Ureter (tissue), 1 donor: ENCODE measurements at places on chromosomes 1 and 21.

GRCh38 chr1:62424411-62424810, 12.4 kb upstream of the USP1 start:
- no peak for DNase-seq

DNA sequence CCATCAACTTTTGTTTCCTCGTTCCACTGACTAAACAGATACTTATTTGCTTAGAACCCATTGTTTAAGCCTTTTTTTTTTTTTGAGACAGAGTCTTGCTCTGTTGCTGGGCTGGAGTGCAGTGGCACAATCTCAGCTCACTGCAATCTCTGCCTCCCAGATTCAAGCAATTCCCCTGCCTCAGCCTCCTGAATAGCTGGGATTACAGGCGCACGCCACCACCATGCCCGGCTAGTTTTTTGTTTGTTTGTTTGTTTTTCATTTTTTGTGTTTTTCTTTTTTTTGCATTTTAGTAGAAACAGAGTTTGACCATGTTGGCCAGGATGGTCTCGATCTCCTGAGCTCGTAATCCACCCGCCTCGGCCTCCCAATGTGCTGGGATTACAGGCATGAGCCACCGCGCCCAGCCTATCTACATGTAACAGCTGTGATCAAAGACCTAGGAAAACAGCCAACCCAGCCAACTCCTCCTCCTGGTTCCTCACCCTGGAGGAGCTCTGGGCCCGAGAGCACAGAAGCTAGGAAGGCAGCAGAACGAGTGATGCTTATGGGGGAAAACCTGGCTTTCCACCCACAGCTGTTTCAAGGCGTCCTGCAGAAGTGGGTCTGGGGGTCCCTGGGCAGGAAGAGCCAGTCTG, 32.9 kb downstream of the KCNN3 start:
- DNase-seq, result no peak

DNA sequence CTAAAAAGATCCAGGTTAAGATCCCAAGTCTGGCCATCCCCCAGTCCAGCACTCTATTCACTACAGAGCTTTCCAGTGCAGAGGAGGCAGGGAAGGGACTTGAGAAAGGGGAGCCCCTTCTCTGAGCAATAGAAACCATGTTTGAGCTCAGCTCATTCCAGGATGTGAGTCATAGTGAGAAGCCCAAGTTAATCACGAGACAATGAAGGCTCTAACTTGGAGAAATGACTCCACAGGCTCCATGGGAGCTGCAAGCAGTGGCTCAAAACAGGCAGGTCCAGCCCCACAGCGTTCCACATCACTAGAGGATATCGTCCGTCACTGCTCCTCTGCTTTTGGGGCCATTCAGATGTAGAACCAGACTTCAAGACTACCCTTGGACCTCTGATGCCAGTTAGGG, 59.1 kb downstream of the CAMK2N1 start:
- no peak for DNase-seq

GRCh38 chr1:2412773-2413494, 570 bp upstream of the PEX10 start:
- no peak for DNase-seq

GRCh38 chr1:57464756-57465155, 40.9 kb upstream of the DAB1 start:
- DNase-seq, result no peak

- peak; percentile 88 for DNase-seq
Measured at GRCh38 chr1:16175610-16176553, 20.0 kb upstream of the EPHA2 start.

- DNase-seq, result no peak
Measured at GRCh38 chr1:52157582-52157981, 15.7 kb downstream of the ZFYVE9 start.

DNA sequence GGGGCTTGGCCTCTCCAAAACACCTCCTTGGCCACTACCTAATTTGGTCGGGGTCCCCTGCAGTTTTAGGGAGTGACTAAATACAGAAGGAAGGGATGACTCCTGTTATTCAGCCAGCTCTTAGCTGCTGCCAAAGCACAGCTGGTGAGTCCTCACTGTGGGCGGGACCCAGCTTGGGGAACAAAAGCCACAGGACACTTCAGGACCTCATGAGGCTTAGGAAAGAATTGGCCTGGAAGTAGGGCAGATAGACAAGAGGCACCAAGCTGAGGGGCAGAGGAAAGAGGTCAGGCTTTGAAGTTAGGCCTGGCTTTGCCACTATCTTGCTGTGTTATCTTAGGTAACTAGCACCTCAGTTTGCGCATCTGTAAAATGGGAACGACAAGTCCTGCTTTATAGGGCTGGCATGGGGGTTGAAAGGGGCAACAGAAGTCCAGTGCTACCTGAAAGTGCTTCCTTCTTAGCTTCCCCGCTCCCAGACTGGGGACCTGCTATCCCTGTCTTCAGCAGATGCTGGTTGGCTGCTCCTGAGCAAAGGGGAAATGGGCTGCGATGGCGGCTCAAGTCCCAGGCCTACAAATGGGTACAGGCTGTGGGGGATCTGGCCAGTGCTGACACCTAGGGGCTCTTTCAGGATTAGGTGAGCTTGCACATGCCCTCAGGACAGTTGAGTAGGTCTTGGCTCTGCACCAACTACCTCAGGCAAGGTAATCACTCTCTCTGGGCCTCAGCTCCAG, 15.7 kb downstream of the IFI6 start:
- no peak for DNase-seq

GRCh38 chr1:248164031-248164430, 10.6 kb upstream of the OR2M2 start:
- no peak for DNase-seq

- no peak for DNase-seq
Measured at GRCh38 chr1:174938281-174939007, 61.3 kb upstream of the CACYBP start.

- no peak for DNase-seq
Measured at GRCh38 chr1:114040273-114041015, 61.2 kb downstream of the OLFML3 start.

DNA sequence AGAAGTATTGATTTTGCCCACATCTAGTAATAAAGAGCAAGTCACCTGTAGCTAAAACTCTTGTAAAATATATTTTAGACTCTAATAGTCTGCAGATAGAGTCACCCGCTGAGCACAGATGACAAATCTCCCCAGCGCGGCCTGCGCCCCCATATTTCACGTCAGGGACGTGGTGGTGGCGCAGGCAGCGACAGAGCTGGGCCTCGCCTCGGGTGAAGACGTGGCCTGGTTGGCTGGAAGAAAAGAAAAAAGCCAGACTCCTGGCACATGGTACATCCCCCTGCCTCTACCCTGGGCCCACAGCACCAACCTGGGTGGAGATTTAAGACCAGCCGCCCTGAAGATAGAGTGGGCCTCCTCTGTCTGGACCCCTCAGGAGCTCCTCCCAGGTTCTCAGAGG, 6.0 kb upstream of the DMBX1 start:
- no peak for DNase-seq

DNA sequence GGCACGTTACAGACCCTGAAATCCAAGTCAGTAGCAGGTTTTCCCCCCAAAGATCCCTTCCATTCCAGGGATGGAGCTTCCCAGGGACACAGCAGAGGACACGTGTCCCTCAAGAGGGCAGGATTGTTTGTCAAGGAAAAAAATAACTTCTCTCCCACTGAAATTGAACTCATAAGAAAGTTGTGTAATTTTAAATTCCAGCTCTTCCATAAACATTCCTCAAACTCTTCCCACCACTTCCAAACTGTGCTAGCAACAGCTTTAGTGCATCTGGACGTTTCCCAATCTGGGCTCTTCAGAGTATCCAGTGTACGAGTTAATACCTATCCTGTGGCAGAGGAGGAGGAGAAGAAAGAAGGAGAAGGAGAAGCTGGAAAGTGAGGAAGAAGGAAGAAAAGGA, 79.6 kb downstream of the PSMG1 start:
- DNase-seq, result no peak

- no peak for DNase-seq
Measured at GRCh38 chr1:10698726-10699469, 97.5 kb downstream of the CASZ1 start.

DNA sequence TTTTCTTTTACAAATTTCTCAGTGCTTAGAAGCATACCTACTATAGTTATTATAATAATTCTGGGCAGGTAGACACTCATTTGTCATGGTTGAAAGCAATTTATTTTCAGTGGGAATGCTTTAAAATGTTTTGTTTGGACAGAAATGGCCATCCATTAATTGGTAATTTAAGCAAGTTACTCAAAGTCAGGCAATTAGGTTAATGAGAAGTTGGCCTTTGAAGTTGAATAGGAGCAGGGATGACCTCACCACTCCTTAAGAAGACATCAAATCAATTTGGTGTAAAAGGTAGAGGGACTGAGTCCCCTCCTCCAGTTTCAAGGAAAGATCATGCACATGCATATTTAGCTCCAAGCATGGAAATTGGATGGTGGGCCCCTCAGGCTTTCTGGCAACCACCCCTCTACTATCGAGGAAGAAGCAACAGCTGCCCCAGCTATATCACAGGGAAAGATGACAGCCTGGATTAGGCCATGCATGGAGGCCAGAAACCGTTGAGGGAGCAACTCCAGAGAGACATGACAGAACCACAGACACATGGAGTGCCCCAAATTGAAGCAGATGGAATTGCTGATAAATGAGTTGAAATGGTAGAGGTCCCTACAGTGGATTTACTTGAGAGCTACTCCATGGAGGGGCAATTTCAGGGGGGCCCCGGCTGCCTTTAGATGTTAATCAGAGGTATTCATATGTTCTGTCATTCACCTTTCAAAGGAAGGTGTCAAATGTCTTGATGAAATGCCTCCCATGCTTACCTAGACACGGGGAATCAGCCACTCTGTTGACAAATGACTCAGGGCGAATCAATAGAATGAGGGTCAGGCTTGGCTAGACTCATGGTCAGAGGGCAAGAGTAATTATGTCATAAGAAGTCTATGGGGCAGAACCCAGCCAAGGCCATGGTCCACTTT, 26.7 kb downstream of the HLX start:
- DNase-seq, result no peak

DNA sequence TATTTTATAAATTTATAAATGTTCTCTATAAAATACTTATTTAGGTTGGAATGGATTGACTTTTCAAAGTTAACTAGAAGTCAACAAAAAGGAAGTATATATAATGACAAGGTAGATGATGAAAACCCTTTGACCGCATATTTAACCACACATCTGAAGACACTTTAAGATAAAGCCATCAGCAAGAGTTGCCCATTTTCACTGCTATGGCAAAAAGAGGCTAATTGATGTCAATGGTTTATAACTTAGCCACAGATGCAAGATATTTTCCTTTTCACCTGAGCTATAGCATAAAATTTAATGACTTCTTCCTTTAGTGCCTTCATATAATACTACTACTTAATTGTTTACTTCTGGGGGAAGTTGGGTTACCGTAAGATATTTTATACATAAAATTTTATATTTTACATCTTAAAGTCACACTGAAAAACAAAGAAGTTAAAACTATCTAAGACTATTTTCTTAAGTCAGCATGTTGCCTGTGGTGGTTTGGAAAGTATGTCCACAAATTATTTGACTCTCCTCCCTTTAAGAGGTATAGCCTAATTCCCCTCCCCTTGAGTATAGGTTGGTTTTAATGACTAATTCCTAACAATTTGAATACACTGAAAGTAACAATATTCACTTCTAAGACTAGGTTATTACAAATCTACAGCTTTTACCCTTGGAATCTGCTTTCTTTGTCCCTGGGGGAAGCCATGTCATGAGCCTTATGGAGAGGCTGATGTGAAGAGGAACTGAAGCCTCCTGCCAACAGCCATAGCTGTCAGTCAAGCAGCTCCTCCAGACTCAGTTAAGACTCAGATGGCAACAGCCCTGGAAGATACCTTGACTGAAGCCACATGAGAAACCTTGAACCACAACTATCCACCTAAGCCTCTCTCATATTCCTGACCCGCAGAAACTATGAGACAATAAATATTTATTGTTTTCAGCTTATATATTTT, 40.3 kb upstream of the LRRC8B start:
- no peak for DNase-seq

DNA sequence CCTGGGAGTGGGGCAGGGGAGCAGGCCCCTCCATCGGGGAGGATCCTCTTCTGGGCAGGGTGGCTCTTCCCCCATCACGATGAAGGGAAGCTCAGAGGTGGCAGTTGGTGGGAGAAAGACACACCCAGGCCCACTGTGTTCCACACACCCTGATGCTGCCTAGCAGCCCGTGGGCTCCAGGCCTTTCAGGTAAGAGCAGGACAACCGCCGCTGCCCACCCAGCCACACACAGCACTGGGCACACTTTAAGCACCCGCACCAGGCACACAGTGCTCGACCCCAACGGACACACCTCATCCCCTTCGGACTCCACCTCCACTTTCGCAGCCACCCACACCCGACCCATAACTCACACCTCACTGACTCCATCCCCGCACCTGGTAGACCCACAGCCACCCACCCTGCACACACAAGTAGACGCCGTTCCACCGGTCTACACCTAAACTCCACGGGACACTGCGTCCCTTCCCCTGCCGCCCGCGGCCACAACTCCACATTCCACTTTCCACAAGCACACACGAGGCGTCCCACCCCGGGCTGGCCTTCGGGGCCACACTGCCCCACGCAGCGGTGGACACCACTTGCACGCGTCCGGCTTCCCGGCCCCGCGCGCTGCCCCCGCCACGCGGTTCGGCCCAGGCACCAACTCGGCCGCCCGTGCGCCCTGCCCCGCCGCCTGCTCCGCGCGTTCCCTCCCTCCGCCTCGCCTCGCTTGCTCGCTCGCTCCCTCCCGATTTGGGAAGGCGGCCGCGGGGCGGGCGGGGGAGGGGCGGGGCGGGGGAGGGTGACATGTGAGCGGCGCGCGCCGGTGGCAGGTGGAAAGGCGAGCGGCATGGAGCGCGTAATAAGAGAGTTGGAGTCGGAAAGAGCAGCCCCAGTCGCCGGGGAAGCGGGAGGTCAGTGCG, at the start of gene KCNQ4:
KCNQ4 (plus strand) TSS at position 787 of the 905 bp plus-strand sequence. CDS start 307 bp downstream, outside the sequence.
- DNase-seq, result peak; percentile 69

DNA sequence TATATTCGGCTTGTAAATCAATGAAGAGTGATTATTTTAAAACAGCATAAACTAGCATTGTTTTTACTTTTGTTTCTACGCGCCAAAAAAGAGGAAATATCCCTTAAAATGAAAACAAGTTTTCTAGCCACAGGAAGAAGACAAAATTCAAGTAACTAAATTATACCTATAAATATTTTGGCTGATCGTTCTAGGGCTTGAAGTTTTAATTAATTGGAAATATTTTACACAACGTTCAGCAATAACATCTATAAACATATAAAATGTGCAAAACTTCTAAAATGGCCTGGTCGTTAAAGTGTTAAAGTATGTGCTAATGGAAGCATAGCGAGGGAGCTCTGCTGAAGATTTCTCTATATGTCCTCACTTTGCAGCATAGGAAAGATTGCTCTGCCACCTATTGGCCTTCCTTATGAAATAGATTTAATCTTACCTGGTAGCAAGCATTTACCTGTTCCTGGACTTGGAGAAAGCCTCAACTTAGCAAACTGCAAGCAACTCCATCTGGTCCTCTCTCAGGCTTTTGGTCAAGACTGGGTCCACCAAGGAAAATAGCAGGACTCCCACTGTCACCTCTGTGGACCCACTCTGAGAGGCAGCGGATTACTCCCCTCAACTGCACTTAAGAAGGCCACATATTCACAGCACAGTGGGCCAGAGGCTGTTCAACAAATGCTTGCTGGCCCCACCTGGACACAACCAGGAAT, 351.3 kb upstream of the RUNX1 start:
- DNase-seq, result peak; percentile 48
